ENCODE measurements at places on chromosomes 7 and 10.

DNA sequence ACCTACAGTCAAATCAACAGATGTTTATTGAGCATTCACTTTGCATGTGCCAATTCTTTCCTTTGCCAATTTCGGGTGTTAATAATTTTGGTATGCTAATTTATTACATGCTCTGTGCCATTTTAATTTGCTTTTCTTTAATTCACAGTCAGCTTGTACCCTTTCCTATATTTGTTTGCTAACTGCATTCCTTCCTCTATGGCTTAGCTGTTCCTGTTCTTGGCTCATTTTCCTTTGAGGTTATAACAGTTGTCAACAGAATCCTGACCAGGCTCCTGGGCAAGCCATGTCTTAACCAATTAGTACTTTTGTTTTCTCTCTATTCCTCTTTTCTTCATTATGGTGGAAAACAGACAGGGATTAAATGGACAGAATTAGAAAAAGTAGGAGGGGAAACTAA lies 73.6 kb upstream of the RPA3 start:
- DNase-seq: no peak

- no peak for DNase-seq
Measured at GRCh38 chr10:52099026-52099600, 215.0 kb upstream of the DKK1 start.

GRCh38 chr7:129462420-129462819 lies 28.2 kb downstream of the STRIP2 start:
- DNase-seq: no peak

DNA sequence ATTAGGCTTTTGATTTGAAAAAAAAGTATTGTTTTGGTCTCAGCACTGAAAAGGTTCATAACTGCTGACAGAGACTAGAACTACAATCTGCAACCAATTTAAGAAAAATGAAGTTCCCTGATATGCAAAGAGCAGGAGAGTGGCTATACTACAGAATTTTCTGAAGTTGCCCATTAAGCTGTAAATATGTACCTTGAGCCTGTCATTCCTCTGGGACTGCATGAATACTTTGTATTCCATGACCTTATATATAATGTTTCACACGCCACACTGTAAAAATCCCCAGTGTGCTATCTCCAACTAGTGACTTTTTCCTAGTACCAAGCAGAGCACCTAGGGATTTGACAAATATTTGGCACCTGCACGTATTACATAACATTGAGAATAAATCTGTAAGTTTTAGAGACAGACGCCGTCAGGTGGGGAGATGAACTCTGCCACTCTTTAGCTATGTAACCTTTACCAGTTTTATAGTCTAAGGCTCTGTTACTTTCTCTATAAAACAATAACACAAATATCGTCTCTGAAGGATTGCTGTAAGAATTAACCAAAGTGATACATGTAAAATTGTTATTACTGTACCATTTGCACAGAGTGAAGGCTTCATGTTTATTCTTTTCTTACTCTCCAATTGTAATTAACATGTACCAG lies 235.4 kb downstream of the MAGI2 start:
- no peak for DNase-seq

GRCh38 chr7:77729574-77730348 lies 33.5 kb downstream of the RSBN1L start:
- DNase-seq: no peak

DNA sequence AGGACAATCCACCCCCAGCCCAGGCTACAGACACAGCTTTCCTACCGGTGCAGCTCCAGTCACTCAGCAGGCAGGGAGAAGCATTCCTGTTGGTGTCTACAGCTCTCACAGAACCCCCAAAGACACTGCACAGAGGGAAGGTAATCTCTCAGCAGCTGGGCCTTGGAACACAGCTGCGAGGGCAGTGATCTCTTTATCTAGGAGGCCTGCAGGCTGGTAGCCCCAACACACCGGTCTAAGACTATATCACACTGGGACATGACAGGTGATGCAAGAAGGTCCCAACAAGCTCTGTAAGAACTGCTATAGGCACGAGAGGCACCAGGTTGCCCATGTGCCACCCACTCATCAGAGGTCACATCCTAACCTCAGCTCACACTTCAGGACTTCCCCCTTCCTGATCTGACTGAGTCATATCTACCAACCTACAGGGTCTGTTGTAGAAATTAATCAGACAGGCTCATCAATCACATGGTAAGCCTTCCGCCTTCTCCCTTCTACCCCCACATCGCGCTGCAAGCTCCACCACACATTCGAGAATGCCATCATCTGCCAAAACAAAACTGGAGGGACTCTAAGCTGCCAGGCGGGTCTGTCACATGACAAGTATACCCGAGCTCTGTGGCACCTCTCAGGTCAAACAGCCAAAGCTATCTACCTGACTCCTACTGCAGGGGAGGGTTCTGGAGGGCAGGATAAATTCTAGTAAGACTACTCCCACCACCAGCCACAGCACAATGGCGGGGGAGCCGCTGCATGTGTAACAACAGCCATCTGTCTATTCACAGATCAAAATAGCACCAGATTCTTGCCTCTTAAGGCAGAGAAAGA lies 26.1 kb downstream of the FAM53B start:
- DNase-seq: peak; percentile 70

GRCh38 chr7:112669306-112669705 lies 120.9 kb downstream of the TMEM168 start:
- DNase-seq: no peak

GRCh38 chr10:2476218-2476811 lies 591.0 kb upstream of the PFKP start:
- DNase-seq: no peak

GRCh38 chr10:34727595-34728033 lies 87.5 kb downstream of the PARD3 start:
- no peak for DNase-seq

GRCh38 chr10:91190876-91191583 lies 29.4 kb upstream of the PCGF5 start:
- DNase-seq: peak; percentile 19

DNA sequence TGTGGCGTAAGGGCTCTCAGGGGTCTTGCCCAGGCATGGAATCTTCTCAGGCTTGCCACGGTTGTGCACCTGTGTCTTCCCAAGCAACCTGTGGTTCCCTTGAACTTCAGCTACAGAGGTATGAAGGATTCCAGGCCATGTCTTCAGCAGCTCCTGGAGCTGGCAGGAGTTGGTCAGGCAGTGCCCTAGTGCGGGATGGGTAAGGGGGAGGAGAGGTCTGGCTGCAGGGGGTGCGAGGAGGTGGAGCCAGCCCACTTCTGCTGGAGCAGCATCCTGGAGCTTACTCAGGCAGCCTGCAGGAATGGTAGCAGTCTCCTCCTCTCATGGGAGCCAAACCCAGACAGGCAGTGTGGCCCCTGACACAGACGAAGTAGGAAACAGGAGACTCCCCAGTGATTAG lies 3.8 kb upstream of the TRIL start:
- DNase-seq: no peak

- DNase-seq: no peak
Measured at GRCh38 chr7:93894966-93895640, 4.5 kb upstream of the TFPI2 start.

- DNase-seq: no peak
Measured at GRCh38 chr7:43484678-43485395, 98.1 kb upstream of the STK17A start.

- DNase-seq: no peak
Measured at GRCh38 chr10:48574817-48575380, 30.0 kb downstream of the ARHGAP22 start.

DNA sequence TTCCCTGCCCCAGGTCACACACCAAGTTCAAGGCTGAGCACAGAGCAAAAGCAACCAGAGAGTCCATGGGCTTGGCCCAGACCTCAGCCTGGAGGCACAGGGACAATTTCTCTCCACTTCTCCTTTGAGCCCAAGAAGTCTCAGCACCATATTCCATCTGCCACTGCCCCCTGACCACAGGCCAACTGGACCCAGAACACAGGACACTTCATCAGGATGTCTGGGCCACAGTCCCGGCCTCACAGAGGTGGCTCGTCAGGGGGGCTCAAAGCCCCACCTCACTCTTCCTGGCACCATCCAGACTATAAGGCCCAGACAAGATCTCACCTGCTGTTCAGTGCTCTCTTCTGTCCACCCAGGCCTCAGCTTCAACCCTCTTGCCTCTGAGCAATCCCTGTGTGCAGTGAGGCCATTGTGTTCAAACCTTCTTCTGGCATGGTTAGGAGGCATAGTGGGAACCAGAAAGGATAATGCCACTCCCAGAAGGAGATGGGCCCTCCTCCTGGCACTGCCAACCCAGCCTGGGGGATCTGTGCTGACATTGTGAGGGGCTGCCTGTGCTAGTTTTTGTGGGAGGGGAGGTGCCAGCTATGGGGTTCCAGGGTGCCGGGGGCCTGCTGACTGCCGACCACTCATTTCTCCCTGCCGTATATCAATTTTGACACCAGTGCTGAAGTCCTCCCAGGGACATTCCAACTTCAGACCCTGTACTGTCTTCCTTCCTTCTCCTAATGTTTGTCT lies 49.7 kb upstream of the ANTXRL start:
- DNase-seq: no peak

GRCh38 chr7:82444220-82444909 lies 788 bp upstream of the CACNA2D1 start:
- no peak for DNase-seq

- no peak for DNase-seq
Measured at GRCh38 chr7:102215711-102216110, 71.0 kb upstream of the SH2B2 start.

DNA sequence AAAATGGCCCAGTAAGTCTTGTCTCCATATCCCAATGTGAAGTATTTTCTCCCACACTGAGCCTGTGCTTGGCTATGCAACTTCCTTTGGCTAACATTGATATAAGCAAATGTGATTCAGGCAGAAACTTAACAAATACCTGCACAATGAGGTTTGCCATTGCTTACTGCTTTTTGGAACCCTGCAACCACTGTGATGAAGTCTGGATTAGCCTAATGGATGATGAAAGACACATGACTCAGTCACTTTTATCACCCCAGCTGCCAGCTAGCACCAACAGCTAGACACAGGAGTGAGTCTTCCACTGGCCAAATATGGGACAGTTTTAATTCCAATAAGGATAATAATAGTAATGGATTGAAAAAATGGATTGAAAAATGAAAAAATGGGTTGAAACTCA lies 854.5 kb downstream of the GRM8 start:
- DNase-seq: no peak

DNA sequence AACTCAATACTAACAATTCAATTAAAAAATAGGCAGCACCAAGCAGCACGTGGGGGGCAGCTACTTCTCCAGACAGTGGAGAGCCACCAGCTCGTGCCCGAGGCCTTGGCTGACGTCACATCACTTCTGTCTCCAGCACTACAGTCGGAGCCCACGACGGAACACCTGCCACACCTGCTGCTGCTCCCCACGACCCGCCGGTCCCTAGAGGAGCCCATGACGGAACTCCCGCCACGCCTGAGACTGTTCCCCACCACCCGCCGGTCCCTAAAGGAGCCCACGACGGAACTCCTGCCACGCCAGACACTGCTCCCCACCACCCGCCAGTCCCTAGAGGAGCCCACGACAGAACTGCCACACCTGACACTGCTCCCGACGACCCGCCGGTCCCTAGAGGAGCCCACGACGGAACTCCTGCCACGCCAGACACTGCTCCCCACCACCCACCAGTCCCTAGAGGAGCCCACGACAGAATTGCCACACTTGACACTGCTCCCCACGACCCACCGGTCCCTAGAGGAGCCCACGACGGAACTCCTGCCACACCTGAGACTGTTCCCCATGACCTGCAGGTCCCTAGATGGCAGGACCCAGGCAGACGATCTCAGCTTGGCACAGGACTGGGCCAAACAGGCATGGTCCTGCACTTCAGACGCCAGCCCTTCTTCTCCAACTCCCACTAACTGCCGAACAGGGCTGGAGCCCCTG lies 258.0 kb downstream of the ELFN1 start:
- DNase-seq: no peak

GRCh38 chr7:98733036-98733435 lies 116.0 kb downstream of the NPTX2 start:
- no peak for DNase-seq

DNA sequence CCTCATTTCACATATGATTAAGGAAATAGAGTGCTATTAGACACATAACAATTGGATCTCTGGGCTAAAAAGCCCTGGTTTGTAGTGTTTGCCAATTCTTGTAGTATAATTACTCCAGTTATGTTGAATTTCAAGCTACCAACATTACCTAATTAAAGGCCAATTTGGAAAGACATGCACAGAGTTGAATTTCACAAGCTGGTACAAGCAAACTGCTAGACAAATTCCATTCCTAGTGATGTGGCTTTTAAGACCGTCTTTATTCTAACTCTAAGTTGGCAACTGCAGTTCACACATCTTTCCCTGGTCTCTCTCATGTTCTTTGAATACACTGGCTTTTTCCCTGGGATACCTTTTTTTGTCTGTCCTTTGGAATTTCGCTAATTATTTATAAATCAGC lies 384.1 kb upstream of the CNTNAP2 start:
- no peak for DNase-seq

DNA sequence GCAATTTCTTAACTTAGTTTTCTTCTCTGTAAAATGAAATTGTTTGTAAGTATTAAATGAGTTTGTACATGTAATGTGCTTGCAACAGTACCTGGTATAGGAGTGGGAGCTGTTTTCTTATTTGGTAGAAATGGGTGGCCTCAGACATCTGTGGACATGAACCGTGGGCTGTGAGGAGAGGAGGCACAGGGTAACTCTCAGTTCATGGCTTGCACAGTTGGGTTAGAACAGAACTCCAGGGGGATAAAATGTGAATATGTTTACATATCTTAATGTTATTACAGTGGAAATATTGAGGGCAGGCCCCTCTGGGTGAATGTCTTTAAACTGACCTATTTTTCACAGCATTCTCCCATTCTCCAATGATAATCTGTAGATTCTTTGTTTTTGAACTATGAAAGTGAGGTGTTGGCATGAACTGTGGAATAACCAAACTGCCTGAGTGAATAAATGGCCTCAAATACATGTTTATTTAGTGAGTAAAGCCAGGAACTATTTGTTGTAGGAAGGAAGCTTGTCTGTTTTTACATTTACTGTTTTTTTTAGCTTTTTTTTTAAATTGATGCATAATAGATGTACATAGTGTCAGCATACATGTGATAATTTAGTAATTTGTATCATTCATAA lies 2.6 kb downstream of the ABCA13 start:
- DNase-seq: no peak

DNA sequence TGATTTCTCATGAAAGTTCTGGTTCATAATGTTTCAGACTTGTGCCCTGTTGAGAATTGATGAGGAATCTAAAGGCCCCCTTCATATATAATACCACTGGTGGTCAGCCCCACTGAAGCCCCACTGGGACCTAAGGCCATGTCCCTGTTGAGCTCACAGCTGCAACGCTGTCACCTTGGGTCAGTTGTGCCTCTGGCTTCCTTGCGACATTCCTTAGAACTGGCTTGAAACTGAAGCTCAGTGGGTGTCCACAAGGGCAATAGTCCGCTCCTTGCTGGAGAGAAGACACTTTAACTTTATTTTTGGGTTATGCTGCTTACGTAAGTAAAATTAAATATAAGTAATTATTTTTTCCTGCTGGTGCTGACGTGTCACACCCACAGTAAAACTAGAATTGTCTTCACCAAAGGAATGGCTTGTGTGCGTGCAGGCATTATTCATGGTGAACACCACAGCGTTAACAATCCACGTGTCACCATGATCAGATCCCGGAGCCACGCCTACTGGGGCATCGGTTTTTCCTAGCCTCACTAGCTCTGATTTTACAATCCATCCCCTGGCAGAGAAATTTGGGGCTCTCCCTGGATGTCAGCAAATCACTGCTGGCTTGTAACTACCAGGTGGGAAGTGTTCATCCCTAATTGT lies 66.5 kb downstream of the BICC1 start:
- no peak for DNase-seq

GRCh38 chr7:68682910-68683309 lies 915.4 kb upstream of the AUTS2 start:
- no peak for DNase-seq

- DNase-seq: no peak
Measured at GRCh38 chr7:128425850-128426249, 16.1 kb upstream of the IMPDH1 start.

Data from nucleus accumbens (tissue), 56 donors.